ENCODE measurements at places on chromosomes 1 and 21. TPM values are rescaled to one million over a fixed set of nuclear protein-coding genes. Genes with fewer than 3 reads are reported as not detected.

- DNase-seq, result no peak
Observed at GRCh38 chr1:12204140-12204539, 25.7 kb upstream of the VPS13D start.

GRCh38 chr1:247332215-247332622 lies 552 bp upstream of the ZNF496 start:
- DNase-seq, result peak; percentile 27

DNA sequence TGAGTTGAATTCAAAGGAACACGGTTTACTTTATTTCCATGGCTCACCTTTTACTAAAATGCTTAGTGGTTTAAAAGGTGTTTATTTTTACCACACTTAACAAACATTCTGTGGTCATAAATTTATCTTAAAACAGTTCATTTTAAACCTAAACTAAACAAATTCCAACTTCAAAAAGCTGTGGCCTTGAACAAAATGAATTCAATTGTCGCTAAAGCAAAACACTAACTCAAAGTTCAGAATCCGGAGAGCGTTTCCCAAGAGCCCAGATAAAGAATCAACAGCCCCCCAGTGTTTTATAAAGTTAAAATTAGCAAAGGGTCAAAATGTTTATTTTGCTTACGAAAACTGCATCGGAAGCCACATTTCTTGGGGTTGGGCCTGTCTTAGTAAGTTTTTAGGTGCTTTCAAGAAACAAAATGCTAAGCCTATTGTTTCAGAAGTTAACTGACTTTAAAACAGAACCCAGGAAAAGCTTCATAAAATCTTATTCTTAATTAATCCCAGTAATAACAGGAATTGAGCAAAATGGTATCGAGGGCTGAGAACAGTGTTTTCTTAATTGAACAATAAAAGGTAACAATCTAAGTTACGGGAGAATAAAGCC lies 1.3 kb downstream of the PUM1 start:
- DNase-seq, result no peak

GRCh38 chr1:158121604-158122254 lies 59.0 kb upstream of the CD1D start:
- peak; percentile 29 for DNase-seq

DNA sequence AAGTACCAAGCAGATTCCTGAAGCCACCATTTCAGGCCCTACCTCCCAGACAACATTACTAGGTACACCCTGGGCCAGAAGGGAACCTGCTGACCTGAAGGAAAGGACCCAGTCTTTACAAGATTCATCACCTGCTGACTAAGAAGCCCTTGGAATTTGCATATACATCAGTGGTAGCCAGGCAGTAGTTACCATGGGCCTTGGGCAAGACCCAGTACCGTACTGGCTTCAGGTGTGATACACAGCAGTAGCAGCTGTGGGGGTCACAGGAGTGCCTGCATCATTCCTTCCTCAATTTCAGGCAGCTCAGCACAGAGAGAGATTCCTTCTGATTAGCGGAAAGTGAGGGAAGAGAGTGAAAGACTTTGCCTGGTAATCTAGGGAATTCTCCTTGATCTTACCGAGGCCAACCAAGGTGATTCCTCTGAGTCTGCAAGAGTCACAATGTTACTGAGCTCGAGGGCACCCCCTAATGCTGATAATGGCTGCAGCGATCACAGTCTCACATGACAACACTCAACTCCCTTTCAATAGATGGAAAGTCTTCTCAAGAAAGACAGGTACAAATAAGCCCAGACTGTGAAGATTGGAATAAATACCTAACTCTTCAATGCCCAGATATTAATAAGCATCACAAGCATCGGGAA lies 22.0 kb upstream of the UHMK1 start:
- DNase-seq, result no peak

- DNase-seq, result no peak
Observed at GRCh38 chr1:218867941-218868626, 305.6 kb upstream of the LYPLAL1 start.

GRCh38 chr1:236990052-236990445 lies 14.2 kb downstream of the MT1HL1 start:
- DNase-seq, result no peak

DNA sequence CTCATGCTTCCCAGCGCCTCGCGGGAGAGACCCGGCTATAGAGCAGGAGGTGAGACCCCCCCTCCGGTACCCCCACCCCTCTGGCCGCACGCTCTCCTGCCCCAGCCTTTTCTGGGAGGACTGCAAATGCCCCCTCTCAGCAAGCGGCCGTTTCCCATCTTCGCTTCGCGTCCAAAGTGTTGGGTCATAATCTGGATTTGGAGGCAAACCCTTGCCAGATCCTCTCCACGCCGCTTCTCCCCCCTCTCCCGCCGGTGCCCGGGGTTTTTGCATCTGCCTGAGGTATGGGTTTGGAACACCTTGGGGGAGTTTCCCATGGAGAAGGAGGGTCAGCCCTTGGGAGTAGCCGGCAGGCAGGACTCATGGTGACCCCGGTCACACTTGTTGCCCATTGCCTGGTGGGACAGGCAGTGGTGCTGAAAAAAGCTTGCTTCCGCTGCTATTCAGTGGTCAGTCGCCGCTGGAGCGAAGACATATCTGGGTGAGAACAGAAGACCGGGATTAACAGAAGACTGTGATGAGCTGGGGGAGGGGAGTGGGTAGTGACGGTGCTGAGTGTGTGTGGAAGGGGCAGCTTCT lies 935 bp downstream of the KCNK2 start:
- DNase-seq, result no peak

DNA sequence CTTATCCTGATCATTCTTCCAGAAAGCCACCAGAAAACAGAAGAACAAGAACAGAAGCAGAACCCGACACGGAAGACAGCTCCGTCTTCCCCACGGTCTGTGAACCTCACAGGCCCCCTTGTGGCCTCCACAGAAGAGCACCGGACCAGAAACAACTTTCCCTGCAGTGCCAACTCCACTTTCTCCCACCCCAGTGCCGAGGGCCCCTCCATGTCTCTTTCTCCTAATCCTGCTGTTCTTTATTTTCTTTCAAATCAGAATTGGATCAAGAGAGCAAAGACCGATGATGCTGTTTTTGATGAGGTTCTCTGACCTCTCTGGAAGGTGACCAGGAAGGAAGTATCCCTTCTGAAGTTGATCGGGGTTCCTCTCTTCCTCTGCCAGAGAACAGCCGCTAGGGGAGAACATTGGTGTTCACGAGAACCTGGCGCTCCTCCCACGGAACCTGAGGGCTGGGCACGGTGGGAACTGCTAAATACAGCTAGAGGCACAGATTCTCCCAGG lies 58.9 kb upstream of the CTTNBP2NL start:
- DNase-seq, result peak; percentile 72

- no peak for DNase-seq
Observed at GRCh38 chr1:114195819-114196218, 42.1 kb upstream of the SYT6 start.

- DNase-seq, result no peak
Observed at GRCh38 chr1:205693421-205693991, 13.2 kb upstream of the SLC45A3 start.

DNA sequence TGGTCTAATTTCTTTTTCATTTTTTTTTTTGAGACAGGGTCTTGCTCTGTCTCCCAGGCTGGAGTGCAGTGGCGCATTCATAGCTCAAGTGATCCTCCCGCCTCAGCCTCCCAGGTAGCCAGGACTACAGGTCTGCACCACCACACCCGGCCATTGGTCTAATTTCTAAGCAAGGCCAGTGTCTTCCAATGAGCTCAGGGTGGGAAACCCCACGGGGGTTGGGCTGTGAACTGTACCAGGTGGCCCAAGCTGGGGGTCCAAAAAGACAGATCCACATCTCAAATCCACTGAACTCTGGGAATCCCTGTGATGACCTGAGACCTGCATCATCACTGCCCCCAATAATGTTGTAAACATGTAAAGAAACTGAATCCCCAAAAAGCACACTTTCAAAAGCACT lies 79.5 kb downstream of the BCAR3 start:
- DNase-seq, result no peak

- DNase-seq, result no peak
Observed at GRCh38 chr1:174344162-174344561, 103.6 kb upstream of the GPR52 start.

- DNase-seq, result no peak
Observed at GRCh38 chr1:240497908-240498307, 114.0 kb downstream of the GREM2 start.

DNA sequence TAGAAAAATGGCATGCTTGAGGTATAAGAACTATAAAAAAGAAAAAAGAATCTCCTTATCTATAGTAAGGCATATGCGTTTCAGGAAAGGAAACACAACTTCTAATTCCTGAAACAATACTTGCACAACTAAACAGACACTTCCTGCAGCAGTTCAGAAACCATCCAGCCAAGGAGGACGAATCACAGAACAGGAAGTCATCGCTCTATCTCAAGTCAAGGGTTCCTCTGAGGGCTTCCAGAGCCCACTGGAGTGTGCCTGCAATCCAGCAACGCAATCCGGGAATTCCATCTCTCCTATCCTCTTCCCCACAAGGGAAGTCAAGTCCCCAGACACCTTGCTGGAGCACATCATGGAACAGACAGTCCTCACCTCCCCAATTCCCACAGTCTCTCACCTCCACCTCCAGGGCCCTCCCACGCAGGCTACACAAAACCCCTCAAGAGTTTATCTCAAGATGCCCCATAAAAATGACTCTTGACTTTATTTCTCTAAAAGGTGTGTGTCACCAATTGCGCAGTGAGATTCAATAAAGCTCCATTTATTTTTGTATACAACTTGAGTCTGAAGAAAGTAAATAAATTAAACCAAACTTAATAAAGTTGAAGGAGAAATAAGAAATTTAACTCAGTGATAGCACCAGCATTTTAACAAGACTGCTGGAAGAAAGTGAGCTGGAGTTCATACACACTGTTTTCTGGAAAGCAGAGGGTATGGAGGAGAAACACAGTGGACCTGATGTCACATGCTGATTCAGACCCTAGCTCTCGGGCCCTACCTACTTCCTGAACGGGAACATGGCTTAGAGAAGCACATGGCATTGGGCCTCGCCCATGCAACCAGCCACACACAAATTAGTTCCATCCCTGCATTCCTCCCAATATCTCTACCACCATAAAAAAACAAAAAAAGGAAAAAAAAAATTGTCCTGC lies 39.9 kb downstream of the SIPA1L2 start:
- no peak for DNase-seq

- no peak for DNase-seq
Observed at GRCh38 chr1:38186566-38186965, 140.0 kb upstream of the POU3F1 start.

GRCh38 chr1:179121159-179121938 lies 39.5 kb downstream of the TOR3A start:
- peak; percentile 33 for DNase-seq

DNA sequence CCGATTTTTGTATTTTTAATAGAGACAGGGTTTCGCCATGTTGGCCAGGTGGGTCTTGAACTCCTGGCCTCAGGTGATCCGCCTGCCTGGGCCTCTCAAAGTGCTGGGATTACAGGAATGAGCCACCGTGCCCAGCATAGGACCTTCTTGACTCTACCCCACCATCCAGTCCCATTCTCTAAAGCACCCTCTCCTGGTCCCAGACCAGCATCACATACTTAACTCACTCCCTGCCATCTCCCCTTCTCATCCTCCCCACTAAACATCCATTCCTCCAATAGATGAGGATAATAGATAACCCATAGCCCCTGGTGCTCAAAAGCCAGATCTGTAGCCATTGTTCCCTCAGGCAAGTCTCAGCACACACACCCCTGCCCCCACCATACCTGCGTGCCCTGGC lies 2.1 kb downstream of the ENTREP3 start:
- DNase-seq, result peak; percentile 29

GRCh38 chr1:7827126-7827955 lies 25.5 kb downstream of the UTS2 start:
- DNase-seq, result no peak

DNA sequence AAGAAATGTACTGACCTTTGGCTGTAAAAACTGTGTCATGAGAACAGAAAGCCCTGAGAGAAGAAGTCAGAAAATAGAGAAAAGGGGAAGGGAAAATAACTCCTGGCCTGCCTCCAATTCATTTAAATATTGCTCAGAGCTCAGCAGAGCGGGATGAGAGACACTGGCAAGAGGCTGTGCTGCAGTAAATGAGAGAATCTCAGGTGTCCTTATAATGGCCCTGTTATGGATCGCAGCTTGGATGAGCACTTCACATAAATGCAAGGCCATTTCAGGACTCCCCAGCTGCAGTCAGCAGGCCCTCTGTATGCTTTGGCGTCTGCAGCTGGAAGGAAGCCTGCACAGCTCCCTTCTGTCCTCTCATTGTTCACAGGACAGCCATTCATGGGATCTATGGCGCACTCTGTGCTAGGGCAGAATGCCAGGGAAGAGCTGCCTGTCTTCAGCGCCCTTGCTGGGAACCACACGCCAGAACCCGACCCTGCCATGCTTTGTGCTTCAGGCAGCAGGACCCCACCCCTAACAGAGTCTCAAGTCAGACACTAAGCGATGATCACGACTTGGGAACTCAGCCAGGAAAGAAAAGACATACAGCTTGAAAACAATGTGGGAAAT lies 20.7 kb upstream of the ABCB10 start:
- peak; percentile 71 for DNase-seq

DNA sequence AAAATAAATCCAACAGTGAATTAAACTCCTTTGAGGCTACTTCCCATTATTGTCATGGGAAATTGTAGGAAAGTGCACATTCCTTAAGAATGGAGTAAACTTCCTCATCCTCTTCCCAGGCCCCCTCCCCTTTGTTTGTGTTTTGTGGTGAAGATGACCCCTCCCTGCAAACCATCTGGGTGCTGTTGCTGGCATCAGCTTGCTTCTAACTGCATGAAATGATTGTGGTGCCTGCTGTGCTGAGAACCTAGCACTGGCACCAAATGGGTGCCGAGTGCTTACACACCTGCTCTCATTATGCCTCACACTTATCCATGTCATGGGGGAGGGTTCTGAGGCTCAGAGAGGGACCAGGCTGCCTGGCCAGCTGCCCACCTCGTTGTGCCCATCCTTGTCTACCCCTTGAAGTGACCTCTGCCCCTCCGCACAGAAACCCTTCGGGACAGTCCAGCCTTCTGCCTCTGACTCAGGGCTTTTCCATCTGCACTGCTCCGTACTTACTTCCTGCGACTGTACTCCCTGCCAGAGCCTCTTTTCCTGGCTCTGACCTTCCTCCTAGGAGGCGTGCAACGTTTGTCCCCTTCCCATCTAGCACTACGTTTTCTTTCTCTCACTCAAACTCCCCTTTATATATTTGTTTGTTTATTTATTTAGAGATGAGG lies 30.6 kb downstream of the CAPN2 start:
- DNase-seq, result no peak

Gene IGSF9
- not detected for total RNA-seq

Gene CYP4X1
- not detected for total RNA-seq

Gene BTG2
- 12.7 TPM for total RNA-seq

Gene ARHGAP30
- not detected for total RNA-seq

Gene MTF1
- total RNA-seq, result 1.8 TPM

Gene C1QTNF12
- 13.3 TPM for total RNA-seq

Gene HES5
- not detected for total RNA-seq

Gene OR2L3
- not detected for total RNA-seq

Gene TRNP1
- 28.3 TPM for total RNA-seq

Gene S100A5
- total RNA-seq, result 1.5 TPM

Gene CFAP74
- not detected for total RNA-seq

Gene RHD
- not detected for total RNA-seq

Gene STIL
- total RNA-seq, result 16.1 TPM

Gene DCST1
- total RNA-seq, result not detected

Gene FOXO6
- 1.5 TPM for total RNA-seq

Gene AADACL3
- total RNA-seq, result not detected

Gene SLC25A24
- total RNA-seq, result 81.0 TPM
